ENCODE measurements at places on chromosomes 3 and 15. TPM values are rescaled to one million over a fixed set of nuclear protein-coding genes. Genes with fewer than 3 reads are reported as not detected.

- no peak overlapping the region for H3K4me3 ChIP-seq
- H3K27ac ChIP-seq = no peak overlapping the region
- DNase-seq = no peak
- no peaks in the 10 kb centered on the region for H3K36me3 ChIP-seq
- no peaks in the 10 kb centered on the region for H3K4me1 ChIP-seq
These were observed 232.1 kb upstream of the LYSMD4 start for GRCh38 chr15:99965376-99965775.

DNA sequence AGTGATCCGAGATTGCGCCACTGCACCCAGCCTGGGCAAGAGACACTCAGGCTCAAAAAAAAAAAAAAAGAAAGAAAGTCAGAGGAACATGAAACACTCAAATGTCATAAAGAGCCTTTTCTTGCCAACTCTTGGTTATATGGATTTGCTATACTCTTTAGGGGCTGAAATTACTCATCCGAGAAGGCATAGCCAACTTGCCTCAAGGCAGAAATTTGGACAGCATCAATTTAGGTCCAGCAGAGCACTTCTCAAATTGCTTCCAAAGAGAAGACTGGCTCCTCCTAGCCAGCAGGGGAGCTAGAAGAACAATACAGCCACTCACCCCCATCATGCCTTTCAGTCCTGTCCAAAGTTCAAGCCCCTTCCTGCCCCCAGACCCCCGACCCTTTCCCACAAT is 43.8 kb downstream of the OSBPL10 start:
- peaks cover 13% of the 10 kb centered on the region for H3K4me1 ChIP-seq
- H3K36me3 ChIP-seq = no peaks in the 10 kb centered on the region
- DNase-seq = no peak

- DNase-seq = no peak
- H3K27me3 ChIP-seq = no peaks in the 10 kb centered on the region
- H3K4me1 ChIP-seq = peaks cover 37% of the 10 kb centered on the region
- H3K36me3 ChIP-seq = peaks cover 9% of the 10 kb centered on the region
- H3K4me3 ChIP-seq = no peak overlapping the region
- H3K27ac ChIP-seq = peak overlapping the region; percentile 75
These were observed 82.3 kb downstream of the RBPMS2 start for GRCh38 chr15:64693134-64693533.

DNA sequence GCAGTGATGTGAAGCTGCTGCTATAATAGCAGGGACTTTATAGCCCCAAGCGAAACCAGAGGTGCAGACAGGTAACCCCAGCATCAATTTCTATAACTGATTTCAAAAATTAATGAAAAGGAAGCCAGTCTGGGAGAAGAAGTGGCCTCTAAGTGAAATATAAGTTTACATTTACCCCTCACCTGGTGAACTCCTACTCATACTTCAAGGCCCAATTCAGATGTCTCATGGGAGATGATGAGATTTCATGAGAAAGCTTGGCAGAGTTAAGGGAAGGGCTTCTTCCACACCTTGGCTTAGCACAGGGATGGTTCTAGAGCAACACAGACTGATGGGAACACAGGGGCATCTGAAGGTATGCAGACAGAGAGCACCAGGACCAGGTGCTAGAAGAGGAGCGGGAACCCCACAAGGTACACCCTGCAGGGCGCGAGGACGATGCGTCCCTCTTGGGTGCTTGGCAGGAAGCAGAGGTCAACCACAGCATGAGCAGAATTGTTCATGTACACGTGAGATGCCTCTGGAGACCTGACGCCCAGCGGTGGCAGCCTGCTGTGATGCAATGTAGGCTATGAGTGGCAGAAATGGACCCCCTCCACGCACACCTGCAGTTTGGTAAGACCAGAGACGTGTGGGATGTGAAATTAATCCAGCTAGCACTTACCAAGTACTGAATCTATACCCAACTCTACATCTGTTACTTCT is 102.9 kb downstream of the SRGAP3 start:
- peaks cover 2% of the 10 kb centered on the region for H3K4me1 ChIP-seq
- DNase-seq = no peak
- H3K27ac ChIP-seq = no peak overlapping the region
- no peaks in the 10 kb centered on the region for H3K27me3 ChIP-seq
- H3K36me3 ChIP-seq = no peaks in the 10 kb centered on the region

Gene AGBL1
- 3.6 TPM for total RNA-seq

- no peak for DNase-seq
- no peak overlapping the region for H3K4me3 ChIP-seq
- no peaks in the 10 kb centered on the region for H3K36me3 ChIP-seq
- peak overlapping the region; percentile 44 for H3K27ac ChIP-seq
- H3K27me3 ChIP-seq = no peaks in the 10 kb centered on the region
These were observed 67.0 kb downstream of the NOX5 start for GRCh38 chr15:69081310-69082004.

- H3K36me3 ChIP-seq = no peaks in the 10 kb centered on the region
- H3K27ac ChIP-seq = peak overlapping the region; percentile 94
- no peaks in the 10 kb centered on the region for H3K27me3 ChIP-seq
- peak overlapping the region; percentile 89 for H3K4me3 ChIP-seq
These were observed 3.3 kb downstream of the PKM start for GRCh38 chr15:72227720-72228119.

GRCh38 chr3:43317461-43318316 is 31.3 kb downstream of the SNRK start:
- H3K27ac ChIP-seq = no peak overlapping the region
- DNase-seq = no peak
- no peaks in the 10 kb centered on the region for H3K36me3 ChIP-seq
- no peaks in the 10 kb centered on the region for H3K27me3 ChIP-seq

GRCh38 chr3:149523512-149524299 is 49.2 kb downstream of the TM4SF4 start:
- H3K27me3 ChIP-seq = no peaks in the 10 kb centered on the region
- no peak overlapping the region for H3K4me3 ChIP-seq
- no peak overlapping the region for H3K27ac ChIP-seq
- no peak for DNase-seq
- peaks cover 17% of the 10 kb centered on the region for H3K4me1 ChIP-seq

Gene KY
- not detected for total RNA-seq

GRCh38 chr15:92294759-92295158 is 98.9 kb upstream of the ST8SIA2 start:
- H3K36me3 ChIP-seq = no peaks in the 10 kb centered on the region
- H3K4me1 ChIP-seq = no peaks in the 10 kb centered on the region
- DNase-seq = no peak
- no peak overlapping the region for H3K27ac ChIP-seq

DNA sequence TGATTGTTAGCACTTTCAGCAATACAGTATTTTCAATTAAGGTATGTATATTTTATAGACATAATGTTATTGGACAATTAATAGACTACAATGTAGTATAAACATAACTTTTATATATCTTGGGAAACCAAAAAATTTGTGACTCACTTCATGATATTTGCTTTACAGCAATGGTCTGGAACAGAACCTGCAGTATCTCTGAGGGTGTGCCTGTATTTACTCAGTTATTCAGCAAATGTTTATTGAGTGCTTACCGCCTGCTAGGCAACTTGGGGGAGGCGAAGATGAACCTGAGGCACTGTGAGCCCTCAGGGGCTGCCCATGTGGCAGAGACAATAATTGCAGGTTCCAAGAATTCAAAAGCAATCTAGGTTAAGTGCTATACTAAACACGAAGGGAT is 144.8 kb downstream of the GABRB3 start:
- no peaks in the 10 kb centered on the region for H3K27me3 ChIP-seq
- H3K27ac ChIP-seq = no peak overlapping the region
- H3K4me1 ChIP-seq = no peaks in the 10 kb centered on the region
- no peaks in the 10 kb centered on the region for H3K36me3 ChIP-seq

Gene CELF6
- 0.79 TPM for total RNA-seq

GRCh38 chr3:155554777-155555451 is 190.0 kb downstream of the PLCH1 start:
- H3K4me1 ChIP-seq = peaks cover 13% of the 10 kb centered on the region
- H3K27me3 ChIP-seq = no peaks in the 10 kb centered on the region
- no peak overlapping the region for H3K27ac ChIP-seq

- no peak overlapping the region for H3K4me3 ChIP-seq
- H3K36me3 ChIP-seq = no peaks in the 10 kb centered on the region
- no peak for DNase-seq
- H3K4me1 ChIP-seq = no peaks in the 10 kb centered on the region
These were observed 7.7 kb upstream of the AADACL2 start for GRCh38 chr3:151726016-151726415.

DNA sequence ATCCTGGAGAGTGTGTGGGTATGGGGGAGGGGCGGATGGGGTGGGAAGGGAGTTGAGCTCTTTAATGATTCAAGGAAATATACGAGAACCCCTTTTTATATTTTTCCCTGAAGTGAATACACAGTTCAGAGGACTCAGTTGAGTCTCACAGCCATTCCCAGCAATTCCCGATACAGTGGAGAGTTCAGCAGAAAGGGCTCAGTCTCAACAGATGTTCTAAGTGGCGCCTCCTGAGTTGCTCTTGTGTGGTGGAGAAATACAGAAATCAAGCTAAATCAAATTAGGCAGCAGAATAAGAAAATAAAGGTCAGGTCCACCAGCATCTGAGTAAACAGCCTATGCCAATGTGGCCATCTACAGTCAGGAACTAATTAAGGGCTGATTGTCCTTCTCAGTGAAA is 372.1 kb downstream of the NR2F2 start:
- H3K4me1 ChIP-seq = no peaks in the 10 kb centered on the region
- H3K27ac ChIP-seq = no peak overlapping the region
- no peak overlapping the region for H3K4me3 ChIP-seq
- no peaks in the 10 kb centered on the region for H3K36me3 ChIP-seq

- H3K4me1 ChIP-seq = no peaks in the 10 kb centered on the region
- H3K4me3 ChIP-seq = no peak overlapping the region
- no peak for DNase-seq
- H3K27ac ChIP-seq = no peak overlapping the region
These were observed 113.8 kb downstream of the ITPR1 start for GRCh38 chr3:4606911-4607310.

All from upper lobe of left lung (tissue), 6 donors.